ENCODE measurements at places on chromosomes 16 and 17.
A peak's percentile ranks its signal among the peaks of the same experiment; 100 is the strongest.

DNA sequence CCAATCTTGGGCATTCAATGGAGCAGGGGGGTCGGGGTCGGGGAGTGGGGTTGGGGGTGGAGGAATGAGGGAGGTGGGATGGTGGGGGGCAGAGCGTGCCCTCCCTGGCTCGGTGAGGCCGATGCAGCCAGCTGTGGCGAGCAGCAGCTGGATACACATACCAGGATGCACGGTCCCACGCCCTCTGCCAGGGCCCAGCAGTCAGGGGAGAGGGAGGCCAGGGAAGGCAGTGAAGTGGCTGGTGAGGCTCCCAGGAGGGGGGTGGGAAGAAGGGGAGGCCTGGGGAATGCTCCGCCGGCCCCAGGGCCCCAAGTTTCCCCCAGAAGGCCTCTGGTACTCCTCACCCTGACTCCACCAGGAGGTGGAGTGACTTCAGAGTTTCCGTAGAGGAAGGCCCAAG is 77.6 kb upstream of the LHX1 start:
- DNase-seq = no peak

GRCh38 chr17:19418251-19418992 is 7.4 kb downstream of the RNF112 start:
- no peak for DNase-seq

DNA sequence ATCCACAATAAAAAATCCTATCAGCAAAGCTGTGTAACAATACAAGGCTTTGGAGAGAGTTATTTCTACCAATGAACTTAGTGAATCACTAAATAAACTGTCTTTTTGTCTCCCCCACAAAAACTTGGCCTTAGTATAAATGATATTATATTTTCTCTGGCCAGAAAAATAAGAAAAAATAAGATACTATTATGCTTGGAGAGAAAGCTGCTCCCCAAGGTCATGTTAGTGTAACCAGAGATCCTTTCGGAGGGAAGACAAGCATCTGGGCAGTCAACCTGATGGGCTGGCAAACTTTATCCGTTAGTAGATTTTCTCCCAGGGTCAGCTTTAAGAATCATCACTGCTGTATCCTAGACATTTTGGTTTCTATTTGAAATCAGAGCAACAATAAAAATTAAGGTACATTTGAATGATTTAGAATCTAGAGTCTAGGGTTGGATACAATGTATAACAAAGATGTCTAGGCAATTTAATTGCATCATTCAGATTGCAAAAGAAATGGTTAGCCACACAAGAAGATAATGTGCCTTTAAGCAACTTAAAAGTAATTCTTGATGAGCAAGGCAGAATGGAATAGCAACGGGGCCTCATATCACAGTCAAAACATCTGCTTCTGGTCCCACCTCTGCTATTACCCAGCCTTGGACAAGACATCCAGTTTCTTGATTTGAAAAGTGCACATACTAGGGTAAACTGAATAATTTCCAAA is 280.4 kb downstream of the SLC39A11 start:
- no peak for DNase-seq

DNA sequence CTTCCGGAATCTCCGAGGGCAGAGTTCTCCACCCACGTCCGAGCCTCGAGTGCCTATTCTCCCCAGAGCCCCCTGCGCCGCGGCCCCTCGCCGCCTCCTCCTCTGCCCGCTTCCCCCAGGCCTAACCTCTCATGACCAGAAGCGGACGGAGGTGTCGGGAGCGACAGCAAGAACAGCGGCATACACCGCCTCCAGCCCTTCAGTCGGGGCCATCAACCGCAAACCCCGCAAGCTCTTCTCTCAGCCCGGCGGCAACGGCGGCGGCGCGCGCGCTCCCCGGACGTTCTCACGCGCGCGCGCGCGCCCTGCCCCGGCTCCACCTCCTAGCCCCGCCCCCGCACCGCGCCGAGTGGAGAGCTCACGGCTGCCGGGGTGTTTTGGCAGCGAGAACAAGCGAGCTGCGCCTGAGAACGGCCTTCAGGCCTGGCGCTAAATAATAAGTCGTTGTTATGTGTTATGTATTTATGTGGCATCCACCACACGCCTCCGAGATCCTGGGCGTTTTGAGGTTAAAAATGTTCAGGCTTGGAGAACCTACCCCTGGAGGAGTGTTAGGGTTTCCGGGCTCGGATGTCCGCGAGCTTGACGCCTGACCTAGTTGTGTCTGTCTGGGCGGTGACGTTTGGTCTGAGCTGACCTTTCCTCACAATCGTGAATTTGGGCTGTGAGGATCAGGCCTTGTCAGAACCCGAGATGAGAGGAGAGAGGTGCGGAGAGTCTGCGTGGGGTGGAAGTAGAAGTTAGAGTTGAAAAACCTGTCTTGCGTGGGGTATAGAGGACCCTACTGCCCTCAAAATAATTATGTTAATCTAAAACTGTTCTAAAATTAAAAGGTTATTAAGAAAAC is at the start of gene RNFT1:
RNFT1 (minus strand) TSS at position 259 of the 847 bp plus-strand sequence; CDS start at position 182, 77 bp downstream.
- DNase-seq = peak; percentile 54

- DNase-seq = no peak
These were observed 73.6 kb downstream of the METRNL start for GRCh38 chr17:83152745-83153611.

- no peak for DNase-seq
These were observed 172.8 kb upstream of the ZNF267 start for GRCh38 chr16:31700530-31701388.

DNA sequence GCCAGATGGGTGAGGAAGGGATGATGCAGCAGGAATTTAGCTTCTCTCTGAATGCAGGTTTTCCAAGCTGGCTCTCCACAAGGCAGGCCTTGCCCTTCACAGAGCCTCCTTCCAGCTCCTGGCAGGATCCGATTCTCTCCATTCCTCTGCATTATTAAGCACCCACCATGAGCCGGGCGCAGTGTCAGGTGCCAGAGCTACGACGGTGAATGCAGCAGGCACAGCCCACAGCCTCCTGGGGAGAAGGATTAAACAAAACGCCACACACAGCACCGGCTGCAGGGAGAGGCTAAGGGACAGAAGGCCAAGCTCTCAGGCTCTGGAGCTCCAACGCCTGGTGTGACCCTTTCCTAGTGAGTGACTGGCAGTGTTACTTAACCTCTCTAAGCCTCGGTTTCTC is 7.1 kb upstream of the MT2A start:
- no peak for DNase-seq

GRCh38 chr16:62573466-62573865 is 537.2 kb upstream of the CDH8 start:
- no peak for DNase-seq

GRCh38 chr17:61568219-61569072 is 22.6 kb downstream of the NACA2 start:
- DNase-seq = no peak

DNA sequence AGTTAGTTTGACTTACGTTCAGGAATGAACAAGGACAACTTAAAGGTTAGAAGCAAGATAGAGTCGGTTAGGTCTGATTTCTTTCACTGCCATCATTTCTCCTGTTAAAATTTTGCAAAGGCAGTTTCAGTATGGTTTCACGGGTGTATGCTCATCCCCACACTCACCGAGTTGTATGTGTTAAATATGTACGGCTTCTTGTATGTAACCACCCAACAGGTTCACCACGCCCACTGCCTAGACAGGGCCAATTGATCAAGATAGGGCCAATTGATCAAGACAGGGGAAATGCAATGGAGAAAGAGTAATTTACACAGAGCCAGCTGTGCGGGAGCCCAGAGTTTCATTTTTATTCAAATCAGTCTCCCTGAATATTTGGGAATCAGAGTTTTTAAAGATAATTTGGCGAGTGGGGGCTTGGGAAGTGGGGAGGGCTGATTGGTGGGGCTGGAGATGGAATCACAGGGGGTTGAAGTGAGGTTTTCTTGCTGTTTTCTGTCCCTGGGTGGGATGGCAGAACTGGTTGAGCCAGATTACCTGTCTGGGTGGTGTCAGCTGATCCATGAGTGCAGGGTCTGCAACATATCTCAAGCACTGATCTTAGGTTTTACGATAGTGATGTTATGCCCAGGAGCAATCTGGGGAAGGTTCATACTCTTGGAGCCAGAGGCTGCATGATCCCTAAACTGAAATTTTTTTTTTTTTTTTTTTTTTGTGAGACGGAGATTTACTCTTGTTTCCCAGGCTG is 62.4 kb upstream of the PLCG2 start:
- no peak for DNase-seq

GRCh38 chr16:16882766-16883165 is 503.8 kb downstream of the NPIPA7 start:
- DNase-seq = no peak

DNA sequence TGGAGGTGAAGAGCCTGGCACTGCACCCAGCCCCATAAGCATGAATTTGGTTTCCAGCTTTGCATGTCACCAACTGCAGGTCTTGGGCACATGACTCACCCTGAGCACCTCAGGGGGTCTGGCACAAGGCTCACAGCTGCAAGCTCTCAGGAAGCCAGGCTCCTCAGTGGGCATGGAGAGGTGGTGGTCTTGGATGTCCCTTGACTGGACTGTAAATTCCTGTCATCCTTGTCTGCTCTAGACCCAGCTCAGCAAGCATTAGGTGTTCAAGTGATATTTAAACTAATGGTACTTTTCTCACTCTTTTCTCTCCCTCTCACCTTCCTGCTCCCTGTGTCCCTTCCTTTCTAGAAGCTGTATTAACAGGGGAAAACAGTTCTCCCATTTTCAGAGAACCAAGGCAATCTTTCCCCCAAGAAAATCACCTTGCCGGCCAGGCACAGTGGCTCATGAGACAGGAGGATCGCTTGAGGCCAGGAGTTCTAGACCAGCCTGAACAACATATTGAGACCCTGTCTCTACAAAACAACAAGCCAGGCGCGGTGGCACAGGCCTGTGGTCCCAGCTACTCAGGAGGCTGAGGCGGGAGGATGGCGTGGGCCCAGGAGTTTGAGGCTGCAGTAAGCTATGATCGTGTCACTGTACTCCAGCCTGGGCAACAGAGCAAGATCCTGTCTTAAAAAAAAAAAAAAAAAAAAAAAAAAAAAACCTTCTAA is 5.1 kb upstream of the KIFC3 start:
- no peak for DNase-seq

- no peak for DNase-seq
These were observed 59.2 kb downstream of the B9D1 start for GRCh38 chr17:19303367-19303776.

DNA sequence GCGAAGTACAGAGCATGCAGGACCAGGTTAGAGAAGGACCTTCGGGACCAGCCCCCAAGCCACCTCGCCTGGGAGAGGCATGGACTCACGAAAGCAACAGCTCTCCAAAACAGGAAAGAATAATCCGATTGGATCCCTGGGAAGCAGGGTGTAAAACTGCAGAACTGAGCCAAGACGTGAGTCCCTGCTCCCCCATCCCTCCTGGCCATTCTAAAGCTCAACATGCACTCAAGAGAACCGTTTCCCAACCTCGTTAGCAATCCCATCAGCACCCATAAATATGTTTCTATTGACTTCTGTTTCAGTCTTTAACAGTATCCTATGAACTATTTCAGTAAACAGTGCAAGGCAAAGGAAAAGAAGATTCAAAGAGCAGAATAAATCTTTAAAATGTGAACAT is 167.0 kb downstream of the COPRS start:
- DNase-seq = no peak

GRCh38 chr16:23145608-23146007 is 3.6 kb downstream of the USP31 start:
- DNase-seq = no peak

DNA sequence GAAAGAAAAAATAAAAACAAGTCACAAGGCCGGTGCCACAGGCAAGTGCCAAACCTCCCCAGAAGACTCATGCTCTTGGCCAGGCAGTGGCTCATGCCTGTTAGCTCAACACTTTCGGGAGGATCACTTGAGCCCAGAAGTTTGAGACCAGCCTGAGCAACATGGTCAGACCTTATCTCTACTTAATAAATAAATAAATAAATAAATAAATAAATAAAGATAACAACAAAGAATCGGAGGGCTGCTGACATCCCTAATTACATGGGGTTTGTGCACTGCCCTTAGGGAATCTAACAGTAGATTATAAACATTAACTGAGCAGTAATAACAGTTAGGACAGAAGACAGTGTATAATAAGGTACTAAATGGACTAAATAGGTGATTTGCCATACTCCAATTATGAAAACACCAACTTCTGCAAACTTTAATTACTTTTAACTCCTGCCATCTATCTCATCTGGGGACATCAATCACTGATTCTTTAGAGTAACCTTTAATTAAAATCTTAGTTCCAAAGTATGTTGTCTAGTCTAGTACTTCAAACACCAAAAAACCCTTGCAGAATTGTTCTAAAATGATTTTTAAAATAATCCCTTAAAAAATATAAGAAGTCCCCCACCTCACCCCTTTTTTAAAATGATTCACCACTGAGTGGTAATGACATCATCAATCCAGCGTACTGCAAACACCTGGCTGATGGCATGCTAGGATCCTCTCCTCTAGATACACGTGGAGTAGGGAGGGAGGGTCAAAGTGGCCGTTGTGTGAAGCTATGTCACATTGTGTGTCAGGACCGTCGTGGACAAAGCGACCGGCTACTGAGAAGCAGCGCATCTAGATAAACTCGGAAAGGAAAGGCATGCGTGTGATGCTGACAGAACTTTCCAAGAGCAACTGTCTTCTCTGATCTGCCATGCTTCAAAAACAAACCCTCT is 28.5 kb downstream of the CYTH1 start:
- DNase-seq = no peak

- no peak for DNase-seq
These were observed 1.2 kb upstream of the GRB7 start for GRCh38 chr17:39736319-39737165.

DNA sequence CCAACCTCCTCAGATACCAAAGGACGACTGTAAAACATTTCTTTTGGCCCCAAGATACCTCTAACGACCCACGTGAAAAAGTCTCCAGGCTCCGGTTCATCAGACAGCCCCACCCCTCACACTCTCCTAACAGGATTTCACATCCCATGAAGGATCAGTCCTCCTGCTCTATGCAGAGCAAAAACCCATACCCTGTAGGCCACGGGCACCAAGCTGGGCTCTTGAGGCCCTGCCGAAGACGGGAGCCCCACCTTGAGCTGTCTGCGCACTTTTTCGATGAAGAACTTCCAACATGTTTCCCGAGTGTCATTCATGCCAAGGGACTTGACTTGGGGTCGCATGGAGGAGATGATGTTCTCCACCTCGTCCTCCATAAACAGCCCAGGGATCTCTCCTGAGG is 89.9 kb downstream of the PGS1 start:
- DNase-seq = no peak

DNA sequence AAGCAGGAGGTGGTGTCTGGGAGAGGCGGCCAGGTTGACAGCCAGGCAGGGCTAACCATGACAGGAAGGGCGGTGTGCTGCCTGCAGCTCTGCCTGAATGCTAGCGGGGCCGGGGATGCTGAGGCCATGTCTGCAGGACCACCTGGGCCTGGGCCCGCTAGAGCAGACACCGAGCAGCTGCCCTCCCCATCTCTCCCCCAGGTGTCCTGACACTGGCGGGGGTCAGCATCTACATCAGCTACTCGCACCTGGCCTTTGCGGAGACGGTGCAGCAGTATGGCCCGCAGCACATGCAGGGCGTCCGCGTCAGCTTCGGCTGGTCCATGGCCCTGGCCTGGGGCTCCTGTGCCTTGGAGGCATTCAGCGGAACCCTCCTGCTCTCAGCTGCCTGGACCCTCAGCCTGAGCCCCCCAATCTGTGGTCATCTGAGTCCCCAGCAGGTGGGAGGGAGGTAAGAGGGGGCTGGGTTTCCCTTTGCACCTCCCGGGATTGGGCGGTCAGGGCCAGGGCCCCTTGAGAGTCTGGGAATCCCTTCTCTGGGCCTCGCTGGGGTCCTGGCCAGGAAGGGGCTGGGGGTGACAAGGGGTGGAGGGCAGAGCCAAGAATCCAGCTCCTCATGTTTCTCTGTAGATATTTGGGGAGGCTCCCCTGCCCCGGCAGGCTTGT is 7.5 kb downstream of the TMEM235 start:
- DNase-seq = no peak

- no peak for DNase-seq
These were observed 190.6 kb upstream of the CIBAR2 start for GRCh38 chr16:85302848-85303353.

- DNase-seq = no peak
These were observed 15.2 kb upstream of the HERPUD1 start for GRCh38 chr16:56916571-56917403.
